ENCODE measurements at places on chromosomes 12 and 14.

DNA sequence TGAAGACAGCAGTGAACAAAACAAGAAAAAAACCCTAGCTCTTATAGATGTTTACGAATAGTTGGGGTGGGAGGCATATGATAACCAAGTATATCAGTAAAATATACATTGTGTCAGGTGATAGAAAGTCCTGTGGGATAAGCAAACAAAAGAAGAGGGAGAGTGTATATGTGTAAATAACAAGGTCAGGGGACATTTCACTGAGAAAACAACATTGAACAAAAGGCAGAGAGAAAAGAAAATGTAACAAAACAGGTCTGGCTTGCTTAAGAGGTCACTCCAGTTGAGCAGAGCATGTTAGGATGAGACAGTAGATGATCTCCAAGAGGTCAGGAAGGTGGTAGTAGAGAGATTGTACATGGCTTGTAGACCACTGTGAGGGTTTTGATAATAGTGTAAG, 304.1 kb downstream of the ACSS3 start:
- no peak for DNase-seq

DNA sequence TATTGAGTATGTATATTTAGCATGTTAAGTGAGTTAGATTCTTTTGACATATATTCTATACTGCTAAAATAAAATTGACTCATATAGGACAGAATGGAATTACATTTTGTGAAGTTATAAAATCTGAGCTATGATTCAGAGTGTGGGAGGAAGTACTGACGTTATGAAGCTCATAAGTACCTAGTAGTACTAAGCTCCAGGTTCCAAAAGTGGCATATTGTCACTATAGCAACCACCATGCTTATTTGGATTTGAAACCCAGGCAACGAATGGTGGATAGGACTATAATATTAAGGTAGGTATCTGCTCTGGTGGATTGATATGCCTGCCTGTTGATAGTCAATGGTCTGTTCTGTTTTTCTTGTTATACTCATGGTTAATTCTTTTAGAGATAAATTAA, 2.2 kb upstream of the FBXO33 start:
- no peak for DNase-seq

GRCh38 chr12:113359133-113359938, 949 bp downstream of the PLBD2 start:
- DNase-seq: no peak

GRCh38 chr14:19900999-19901398, 19.4 kb upstream of the OR4K5 start:
- no peak for DNase-seq

- DNase-seq: no peak
Measured at GRCh38 chr12:62194616-62195015, 65.6 kb upstream of the USP15 start.

GRCh38 chr14:106778986-106779385, 1252.6 kb downstream of the TMEM121 start:
- no peak for DNase-seq

DNA sequence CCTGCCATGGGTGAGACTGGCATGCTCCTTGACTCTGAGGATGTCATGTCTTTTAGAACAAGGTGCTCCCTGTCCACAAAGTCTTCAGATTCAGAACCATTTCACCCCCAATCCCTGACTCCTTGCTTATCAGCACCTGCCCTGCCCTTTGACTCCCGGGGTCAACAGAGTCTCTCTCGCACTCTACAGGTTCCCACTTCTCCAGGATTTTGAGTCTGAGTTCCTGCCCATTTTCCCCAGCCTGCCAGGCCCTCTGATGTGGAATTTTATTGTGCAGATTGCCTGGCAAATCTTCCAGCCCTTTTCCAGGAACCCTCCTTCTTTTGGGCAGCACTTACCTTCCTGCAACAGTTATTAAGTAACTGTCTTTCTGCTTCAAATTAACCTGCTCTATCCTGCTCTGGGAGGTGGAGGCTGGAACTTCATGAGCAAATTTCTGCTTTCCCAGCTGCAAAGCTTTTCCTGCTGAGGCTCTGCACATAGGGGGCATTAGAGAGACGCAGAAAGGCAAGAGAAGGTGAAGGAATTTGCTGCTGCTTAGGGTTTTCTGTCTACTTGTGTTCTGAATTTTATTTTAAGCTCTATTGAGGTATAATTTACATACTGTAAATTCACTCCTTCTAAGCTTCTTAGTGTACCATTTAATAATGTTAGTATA, 259.1 kb downstream of the PCNX1 start:
- no peak for DNase-seq

GRCh38 chr14:51596488-51597117, 55.1 kb upstream of the FRMD6 start:
- no peak for DNase-seq

GRCh38 chr12:67748743-67749040, 100.1 kb downstream of the DYRK2 start:
- no peak for DNase-seq

- DNase-seq: no peak
Measured at GRCh38 chr12:42097971-42098370, 46.7 kb downstream of the GXYLT1 start.

DNA sequence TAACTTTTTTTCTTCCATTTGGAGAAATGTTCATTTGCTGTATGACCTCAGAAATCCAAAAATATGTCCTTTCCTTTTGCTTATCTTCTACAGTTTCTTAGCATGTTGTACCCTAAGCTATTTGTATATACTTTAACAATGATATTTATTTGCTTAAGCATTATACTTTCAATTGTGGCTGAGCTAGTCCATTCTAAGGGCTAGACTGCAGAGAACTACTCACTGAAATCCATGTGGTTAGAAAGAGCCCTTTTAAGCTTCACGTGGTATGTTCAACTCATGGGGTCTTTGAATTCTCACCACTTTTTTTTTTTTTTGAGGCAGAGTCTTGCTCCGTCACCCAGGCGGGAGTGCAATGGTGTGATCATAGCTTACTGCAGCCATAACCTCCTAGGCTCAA, 122.5 kb downstream of the HMGA2 start:
- no peak for DNase-seq

DNA sequence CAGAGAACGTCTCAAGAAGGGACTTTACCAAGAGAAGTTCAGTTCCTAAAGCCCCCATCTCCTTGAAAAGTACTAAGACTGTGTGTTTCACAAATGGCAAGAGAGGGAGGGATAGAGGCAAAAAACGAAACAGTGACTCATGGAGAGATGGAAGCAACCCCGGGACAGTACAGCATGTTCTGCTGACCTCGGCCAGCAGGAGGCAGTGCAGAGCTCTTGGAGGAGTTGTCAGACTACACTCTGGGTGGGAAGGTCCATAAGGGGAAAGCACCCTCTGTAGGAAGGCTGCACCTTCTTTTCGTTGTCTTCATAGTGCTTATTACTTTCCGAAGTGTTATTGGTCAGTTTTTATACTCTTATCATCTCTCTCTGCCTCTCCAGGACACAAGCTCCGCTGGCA, 525.2 kb upstream of the CCDC196 start:
- peak; percentile 6 for DNase-seq

DNA sequence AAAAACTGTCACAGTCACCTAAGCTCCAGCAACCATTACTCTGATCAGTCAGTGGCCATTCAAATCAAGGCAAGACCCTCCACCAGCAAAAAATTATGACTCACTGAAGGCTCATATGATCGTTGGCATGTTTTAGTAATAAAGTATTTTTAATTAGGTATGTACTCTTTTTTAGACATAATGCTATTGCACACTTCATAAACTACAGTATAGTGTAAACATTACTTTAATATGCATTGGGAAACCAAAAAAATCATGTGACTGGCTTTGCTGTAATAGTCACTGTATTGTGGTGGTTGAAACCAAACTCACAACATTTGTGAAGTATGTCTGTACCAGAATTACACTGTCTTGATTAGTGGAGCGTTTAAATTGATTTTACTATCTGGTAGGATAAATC, 134.5 kb upstream of the GARIN6 start:
- DNase-seq: no peak

DNA sequence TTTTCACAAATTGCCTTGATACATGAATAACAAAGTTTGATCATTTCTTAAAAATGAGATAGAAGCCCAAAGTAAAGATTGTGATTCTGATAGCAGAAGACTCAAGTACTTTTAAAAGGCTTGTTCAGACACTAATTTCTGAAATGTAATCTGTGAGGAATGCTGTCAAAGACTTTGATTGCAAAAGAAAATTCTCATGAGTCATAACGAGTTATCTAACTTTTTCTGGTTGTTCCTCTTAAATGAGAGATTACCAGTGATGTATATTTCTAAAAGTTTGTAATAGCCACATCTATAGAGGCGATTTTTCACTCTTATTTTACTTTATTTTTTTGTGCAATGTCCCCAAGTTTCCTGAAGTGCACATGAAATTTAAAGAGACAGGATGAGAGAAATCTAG, 7.0 kb downstream of the PYGL start:
- DNase-seq: no peak

DNA sequence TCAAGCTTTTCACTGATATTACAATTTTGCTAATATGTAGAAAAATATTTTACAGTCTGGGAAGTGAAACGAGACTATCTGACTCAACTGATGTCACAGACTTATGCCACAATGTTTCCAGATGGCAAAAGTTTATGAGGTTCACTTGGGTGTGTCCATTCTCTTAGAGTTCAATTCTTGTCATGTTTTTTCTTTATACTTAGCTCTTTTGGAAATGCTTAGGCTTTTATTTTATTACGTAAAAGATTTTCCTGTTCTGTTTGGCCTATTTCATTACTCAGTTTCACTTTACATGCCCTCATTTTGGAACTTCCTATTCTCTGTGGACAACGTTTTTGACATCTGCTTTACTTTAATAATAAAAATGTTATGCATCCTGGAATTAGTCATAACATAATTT, 2.1 kb upstream of the PDZRN4 start:
- no peak for DNase-seq

DNA sequence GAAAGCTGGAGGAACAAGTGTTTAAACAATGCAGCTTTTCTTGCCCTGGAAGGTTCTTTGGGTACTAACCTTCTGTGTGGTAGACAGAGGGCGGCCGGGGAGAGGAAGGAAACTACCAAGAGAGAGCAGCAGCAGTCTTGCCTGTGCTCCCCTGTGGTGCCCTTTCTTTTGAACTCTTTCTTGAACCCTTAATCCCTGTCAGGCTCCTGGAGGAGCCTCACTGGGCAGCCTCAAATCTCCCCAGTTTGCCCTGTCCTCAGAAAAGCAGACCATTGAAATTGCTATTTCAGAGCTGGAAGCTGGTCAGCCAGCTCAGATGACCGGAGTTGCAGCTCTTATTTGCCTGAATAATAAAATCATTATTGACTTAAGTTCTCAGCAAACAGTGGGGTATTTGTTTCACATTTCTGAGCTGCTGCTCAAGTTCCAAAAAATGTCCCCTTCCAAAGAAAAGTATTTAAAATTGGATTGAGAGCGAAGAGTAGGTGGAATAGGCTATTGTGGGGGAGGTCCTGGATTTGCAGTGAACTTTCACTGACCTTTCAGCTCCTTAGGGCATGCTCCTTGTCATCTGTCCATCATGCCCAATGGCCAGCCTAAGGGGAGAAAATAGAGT, 42.1 kb upstream of the RNASE3 start:
- DNase-seq: no peak

- DNase-seq: no peak
Measured at GRCh38 chr12:57535764-57536596, 11.0 kb downstream of the DCTN2 start.

GRCh38 chr14:84433961-84434360, 1096.0 kb upstream of the FLRT2 start:
- no peak for DNase-seq

DNA sequence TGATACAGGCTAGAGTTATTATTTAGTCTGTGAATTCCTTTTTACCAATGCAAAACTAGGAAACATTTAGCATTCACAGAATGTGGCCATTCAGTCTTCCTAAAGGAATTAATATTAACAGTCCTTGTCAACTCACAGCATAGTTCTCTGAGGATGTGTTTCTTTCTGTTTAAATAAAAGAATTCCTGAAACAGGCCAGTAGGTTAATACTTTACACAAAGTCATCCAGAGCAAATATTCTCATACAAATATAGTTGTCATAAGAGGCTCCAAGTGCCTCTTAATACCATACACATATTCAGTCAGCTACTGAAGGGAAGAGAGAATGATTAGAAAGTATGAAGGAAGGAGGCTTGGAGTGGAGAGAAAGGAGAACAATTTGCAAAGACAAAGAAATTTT, 120.1 kb downstream of the LMNTD1 start:
- DNase-seq: no peak

DNA sequence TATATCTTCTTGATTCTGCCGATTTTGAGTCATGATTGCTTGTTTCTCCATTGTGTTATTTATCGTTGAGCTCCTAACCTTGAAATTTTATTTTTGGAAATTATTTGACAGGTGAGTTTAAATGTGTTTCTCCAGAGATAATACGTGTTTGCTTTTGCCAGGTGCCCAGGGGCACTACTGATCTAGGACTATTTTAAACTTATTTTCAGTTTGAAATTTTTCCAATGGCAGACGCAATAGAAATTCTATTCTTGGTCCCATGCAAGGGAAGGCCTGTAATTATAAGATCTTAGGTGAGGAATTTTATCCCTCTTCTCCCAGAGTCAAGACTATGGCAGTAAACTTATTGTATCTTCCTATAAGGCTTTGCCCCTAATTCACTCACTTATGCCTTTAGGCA, 252.8 kb downstream of the AEBP2 start:
- no peak for DNase-seq

DNA sequence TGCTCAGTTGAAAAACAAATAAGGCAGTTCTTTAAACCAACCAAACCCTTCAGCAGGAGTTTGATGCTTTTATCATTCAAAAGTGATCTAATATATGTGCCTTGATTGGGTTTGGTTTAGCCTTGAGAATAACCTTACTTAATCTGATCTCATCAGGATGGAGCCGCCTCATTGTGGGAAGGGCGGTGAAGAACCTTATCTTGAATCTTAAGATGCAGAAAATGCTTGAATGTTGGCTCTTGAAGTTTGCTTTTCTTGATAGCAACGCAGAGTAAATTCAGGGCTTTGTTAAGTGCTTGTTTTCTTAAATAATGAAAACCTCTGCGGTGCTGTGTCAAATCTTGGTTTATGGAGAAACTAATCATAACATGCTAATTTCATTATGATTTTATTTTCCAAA, 138.2 kb downstream of the MON2 start:
- no peak for DNase-seq

DNA sequence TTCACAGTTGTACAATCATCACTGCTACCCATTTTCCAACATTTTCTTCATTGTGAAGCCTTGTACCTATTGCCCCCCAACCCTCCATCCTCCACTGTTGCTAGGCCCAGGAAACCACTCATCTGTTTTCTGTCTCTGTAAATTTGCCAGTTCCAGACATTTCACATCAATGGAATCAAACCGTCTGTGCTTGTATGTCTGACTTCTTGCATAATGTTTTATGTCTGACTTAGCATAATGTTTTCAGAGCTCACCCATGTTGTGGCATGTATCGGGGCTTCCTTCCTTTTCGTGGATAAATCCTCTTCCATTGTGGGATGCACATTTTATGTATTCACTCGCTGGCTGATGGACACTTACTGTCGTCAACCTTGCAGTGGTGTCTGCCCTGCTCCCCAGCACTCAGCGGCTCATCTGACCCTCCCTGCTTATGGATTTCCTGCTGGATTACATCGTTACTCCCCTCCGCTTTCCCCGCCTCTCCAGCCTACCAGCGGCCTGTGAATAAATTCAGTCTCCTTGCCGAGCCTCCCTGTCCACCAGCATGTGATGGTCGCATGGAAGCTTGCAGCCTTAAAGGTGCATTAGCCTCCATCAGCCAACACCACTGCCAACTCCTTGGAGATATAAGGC, 727.6 kb upstream of the TMEM132C start:
- DNase-seq: no peak

Measured in NCI-H2081 treated with DMSO at 0.1 percent for 48 hours (cell line).